ENCODE measurements at places on chromosomes 5 and 9.
A peak's percentile ranks its signal among the peaks of the same experiment; 100 is the strongest.

GRCh38 chr9:15240927-15241326 is 66.1 kb downstream of the TTC39B start:
- DNase-seq = no peak

DNA sequence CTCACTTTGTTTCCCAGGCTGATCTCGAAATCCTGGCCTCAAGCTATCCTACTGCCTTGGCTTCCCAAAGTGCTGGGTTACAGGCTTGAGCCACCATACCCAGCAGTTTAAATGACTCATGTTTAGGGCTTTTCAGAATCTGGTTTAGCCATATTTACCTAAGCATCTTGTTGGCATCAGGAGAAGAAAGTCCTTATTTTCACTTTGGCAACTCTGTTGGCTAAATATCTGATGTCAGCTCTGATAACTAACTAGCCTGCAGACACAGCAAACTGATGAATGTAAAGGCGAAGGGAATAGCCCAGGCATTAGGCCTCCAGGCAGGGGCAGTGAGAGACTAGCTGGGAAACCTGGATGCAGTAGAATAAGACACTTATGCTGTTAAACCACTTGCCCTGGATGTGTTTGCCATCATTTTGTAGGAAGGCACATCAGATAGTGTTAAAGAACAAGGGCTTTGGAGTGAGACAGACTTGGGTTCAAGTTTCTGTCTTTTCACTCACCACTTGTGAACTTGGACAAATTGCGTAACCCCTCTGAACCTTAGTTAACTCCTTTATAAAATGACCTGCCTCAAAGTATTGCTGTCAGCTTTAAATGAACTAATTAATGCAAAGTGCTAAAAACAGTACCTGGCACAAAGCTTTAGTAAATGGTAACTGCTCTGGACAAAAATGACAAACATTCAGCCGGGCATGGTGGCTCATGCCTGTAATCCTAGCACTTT is 34.7 kb upstream of the GARNL3 start:
- no peak for DNase-seq

DNA sequence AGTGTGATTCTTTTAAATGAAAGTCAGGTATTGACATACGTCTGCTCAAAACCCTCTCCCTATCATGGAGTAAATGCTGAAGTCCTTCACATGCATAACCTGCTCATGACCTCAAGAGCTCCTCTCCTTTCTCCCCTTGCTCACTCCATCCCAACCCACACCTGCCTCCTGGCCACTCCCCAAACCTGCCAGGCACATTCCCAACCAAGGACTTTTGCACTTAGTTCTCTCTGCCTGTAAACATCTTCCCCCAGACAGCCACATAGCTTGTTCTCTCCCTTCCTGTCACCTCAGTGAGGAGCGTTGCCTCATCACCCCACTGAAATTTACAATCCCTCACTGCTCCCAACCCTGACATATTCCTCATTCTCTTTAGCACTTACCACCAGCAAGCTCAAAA is 8.7 kb downstream of the SETD9 start:
- no peak for DNase-seq

- DNase-seq = no peak
Measured at GRCh38 chr9:1536522-1537170, 478.5 kb upstream of the SMARCA2 start.

DNA sequence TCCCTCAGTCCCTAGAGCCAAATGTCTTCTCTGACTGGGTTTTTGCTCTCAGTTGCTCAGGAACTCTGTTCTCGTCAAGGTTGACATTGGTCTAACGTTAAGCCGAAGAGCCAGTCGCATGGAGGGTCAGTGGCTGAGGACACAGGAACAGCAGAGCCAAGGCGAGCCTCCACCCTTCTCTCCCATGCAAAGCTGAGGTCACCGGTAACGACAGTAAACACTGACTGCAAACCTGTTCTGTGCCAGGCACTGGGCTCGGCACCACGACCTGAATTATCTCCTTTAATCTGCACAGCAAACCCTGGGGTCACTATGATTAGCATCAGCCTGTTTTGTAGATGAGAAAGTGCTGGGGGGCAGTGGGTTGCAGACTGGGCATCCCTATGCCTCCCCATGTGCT is 171.0 kb downstream of the COL23A1 start:
- DNase-seq = no peak

- no peak for DNase-seq
Measured at GRCh38 chr9:96646081-96646991, 8.8 kb downstream of the PRXL2C start.

- no peak for DNase-seq
Measured at GRCh38 chr5:41840251-41840650, 30.0 kb downstream of the OXCT1 start.

- DNase-seq = peak; percentile 6
Measured at GRCh38 chr5:56037531-56038010, 42.8 kb upstream of the IL6ST start.

GRCh38 chr5:10711562-10711961 is 49.5 kb downstream of the DAP start:
- DNase-seq = no peak

- no peak for DNase-seq
Measured at GRCh38 chr9:89358376-89358916, 40.1 kb downstream of the SECISBP2 start.

GRCh38 chr9:5884191-5884590 is 6.5 kb upstream of the MLANA start:
- no peak for DNase-seq

- DNase-seq = no peak
Measured at GRCh38 chr5:138946241-138946623, 71.1 kb upstream of the LRRTM2 start.

- DNase-seq = no peak
Measured at GRCh38 chr9:38713426-38713825, 6.5 kb downstream of the FAM240B start.

DNA sequence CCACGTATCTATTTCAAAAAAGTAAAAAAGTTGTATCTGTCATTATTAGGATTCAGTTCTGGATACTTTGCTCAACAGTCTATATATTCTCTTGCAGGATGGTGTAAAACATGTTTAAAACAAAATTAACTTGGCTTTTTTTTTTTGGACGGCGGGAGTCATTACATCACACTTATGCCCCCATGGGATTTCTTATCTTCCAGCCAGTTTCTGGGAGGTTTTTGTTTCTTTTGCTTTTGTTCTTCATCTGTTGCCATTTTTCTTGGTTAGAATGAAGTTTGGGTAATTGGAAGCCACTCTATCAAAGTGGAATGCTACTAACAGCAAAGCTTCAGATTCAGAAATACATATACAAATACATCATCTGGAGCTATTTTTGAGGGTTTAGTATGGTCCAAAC is 1.8 kb upstream of the STARD4 start:
- DNase-seq = no peak

GRCh38 chr9:3516667-3517330 is 9.0 kb downstream of the RFX3 start:
- DNase-seq = no peak

DNA sequence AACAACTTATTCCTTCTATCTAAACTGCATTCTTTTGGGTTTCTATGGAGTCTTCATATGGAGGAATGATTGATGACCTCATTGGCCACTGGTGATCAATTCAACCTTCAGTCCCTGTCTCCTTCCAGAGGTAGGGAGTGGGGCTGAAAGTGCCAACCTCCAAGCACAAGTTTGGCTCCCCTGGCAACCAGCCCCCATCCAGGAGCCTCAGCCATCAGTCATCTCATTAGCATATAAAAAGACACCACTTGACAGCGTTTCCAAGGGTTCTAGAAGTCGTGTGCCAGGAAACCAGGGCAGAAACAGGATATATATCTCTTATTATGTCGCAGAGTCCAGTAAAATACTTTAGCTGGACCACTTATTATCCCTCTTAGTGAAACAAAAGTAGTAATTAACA is 9.8 kb downstream of the SLC31A2 start:
- no peak for DNase-seq

GRCh38 chr9:36832164-36832795 is 201.8 kb downstream of the PAX5 start:
- no peak for DNase-seq

DNA sequence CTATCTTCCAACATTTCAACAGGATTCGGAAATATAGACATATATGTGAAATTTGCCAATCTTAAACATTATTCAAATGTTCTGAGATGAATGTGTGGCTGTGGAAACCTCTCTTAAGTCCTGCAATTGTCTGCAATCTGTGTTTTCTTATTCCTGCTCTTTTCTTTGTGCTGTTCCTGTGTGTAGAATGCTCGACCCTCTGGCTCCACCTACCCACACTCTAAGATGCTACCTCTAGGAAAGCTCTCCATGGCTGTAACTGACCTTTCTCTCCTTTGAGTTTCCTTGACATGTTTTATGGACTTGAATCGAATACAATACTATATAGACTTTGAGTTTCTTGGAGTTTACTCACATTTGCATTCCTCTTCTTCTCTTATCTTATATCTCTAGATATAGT is 120.6 kb upstream of the ASTN2 start:
- no peak for DNase-seq

GRCh38 chr5:52065182-52065581 is 681.9 kb downstream of the ISL1 start:
- no peak for DNase-seq

- no peak for DNase-seq
Measured at GRCh38 chr5:91257301-91257700, 125.8 kb downstream of the ARRDC3 start.

DNA sequence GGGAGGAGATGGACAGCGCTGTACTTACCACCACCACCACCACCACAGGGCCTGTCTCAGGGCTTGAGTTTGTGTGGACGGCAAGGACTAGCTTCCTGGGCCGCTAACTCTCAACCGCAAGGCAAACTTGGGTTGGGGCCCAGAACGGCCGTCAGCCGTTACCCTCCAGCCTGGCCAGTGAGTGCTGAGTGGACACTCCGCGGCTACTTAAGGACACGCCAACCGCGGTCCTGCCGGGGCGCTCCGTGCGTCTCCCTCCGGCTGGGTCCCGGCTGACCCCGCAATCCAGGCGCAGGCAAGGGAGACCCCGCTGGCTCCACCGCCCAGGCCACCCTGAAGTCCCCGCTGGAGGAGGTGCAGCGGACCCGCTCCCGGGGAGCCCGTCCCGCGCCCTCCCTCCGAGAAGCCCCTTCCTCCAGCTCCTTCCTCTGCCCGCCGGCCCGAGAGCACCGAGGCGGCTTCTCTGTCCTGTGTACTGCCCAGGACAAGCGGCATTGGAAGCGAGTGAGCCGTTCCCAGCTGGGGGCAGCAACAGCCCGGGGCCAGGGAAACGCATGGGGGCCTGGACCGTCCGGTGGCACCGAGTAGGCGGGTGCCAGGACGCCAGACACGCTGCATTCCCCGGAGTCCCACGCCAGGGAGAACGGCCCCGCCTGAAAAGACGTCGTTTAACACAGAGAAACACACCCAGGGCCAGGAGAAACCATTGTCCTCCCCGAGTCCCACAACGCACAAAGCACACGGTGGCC is 46.6 kb downstream of the HABP4 start:
- no peak for DNase-seq

DNA sequence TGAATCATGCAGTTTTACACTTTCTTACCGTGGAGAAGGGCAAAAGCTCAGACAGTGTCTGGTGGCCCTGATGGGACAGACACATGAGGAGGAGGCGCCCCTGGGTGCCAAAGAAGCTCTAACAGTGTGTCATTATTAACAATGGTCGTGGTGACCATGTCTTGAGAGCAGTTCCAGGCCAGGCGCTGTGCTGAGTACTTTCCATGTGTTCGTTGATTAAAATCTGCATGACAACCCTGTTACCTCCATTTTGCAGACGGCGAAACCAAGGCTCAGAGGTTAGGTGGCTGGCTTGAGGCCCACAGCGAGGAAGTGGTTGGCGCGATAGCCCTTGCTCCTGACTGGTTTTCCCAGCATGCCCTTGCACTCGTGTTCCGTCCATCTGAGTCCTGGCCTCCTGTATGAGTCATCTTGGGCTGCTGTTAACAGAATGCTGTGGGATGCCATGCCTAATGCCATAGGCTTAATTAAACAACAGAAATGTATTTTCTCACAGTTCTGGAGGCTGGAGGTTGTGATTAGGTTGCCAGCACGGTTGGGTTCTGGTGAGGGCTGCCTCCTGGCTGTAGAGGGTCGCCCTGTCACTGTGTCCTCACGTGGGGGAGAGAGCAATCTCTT is 92.0 kb downstream of the AMBP start:
- no peak for DNase-seq

DNA sequence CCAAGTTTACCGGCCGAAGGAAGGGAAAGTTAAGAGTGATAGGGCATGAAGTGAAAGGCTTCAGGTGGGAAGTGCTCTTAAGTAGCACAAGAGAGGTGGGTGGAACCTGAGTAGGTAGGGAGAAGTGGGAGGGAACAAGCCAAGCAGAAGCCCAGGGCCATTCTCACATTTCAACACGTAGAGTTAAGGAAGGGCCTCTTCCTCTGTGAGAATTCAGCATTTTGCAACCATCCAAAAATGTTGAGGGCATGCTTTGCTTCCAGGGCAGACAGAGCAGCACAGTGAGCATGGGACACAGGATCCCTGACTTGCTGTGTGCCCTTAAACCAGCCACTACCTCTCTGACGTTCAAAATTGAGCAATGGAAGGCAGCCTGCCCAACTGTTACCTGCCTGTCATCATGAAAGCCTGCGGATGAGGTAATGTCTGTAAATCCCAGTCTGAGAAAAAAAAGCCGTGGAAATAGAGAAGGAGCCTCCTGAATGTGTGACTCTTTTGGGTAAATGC is 3.3 kb downstream of the CYFIP2 start:
- DNase-seq = no peak

DNA sequence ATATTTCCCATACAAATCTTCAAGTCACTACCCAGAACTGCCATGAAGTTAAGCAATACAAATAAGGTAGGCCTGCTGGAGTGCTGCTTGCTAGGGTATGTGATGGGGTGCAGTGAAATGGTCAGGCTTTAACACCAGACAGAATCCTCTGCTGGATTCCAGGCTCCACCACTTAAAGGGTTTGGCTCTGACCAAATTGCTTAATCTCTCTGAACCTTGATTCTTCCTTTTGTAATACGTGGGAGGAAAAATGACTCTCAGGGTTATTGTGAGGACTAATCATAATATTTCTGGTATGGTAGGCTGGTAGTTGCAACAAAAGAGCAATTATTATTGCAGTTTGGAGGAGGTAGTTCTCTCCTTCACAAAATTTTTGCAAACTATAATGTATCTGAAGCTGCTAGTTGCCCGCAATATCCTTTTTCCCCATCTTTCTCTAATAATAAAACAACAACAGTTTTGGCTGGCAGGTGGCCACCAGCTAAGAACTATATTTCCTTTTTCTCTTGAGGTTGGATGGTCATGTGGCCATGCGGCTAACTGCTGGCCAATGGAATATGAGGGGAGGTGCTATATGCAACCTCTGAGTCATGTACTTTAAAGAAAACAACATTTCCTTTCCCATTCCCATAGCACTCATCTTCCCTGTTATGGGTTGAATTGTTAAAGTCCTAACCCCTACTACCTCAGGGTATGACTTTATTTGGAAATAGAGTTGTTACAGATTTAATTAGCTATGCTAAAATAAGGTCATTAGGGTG is 44.1 kb downstream of the CCL28 start:
- DNase-seq = no peak

- DNase-seq = no peak
Measured at GRCh38 chr5:95102687-95103086, 182.2 kb downstream of the MCTP1 start.

- no peak for DNase-seq
Measured at GRCh38 chr9:131404581-131404980, 10.7 kb downstream of the PRRC2B start.

Data from substantia nigra (tissue), 51 donors.